ENCODE measurements at places on chromosomes 11 and 22.

GRCh38 chr11:68340003-68340767 is 27.8 kb downstream of the LRP5 start:
- DNase-seq, result no peak

DNA sequence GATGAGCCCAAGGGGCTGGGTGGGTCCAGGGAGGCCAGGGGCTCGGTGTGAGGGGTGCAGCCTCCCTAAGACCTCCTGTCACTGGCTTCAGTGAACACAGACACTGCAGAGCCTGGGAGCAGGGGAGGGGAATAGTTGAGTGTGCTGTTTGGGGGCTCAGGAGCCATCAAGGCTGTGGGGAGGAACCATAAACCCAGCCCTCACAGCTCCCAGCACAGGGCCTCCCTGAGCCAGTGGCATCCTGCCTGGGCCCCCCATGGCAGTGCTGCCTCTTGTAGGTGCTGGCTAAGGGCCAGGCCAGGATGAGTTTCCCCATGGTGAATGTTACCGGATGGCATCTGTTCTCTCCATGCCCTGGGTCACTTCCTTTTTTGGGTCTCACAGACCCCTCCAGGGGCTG is 25.5 kb downstream of the KCNJ5 start:
- no peak for DNase-seq

DNA sequence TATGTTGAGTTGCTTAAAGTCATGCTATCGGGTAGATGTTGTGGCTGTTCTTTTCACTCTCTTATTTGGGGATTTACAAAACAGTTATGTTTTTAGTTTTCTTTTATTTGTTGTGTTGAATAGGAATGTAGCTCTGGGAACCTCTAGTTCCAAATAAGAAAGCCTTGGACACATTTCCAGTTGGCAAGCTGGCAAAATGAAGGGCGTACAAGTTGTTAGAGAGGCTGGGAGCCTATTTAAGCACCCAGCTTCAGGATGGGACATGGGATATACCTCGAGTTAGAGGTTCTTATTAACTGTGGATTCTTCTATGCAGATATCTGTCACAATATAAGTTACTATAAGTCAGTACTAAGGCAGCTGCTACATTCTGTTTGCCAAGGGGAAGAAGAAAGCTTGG is 22.8 kb downstream of the PPARA start:
- DNase-seq, result no peak

- DNase-seq, result no peak
These were observed 72.7 kb downstream of the BRD1 start for GRCh38 chr22:49754696-49755630.

- DNase-seq, result no peak
These were observed 840.7 kb downstream of the FAM181B start for GRCh38 chr11:81892770-81893635.

All from stimulated activated CD8-positive, alpha-beta memory T cell treated with anti-CD3 and anti-CD28 coated beads, Interleukin-4, amount 100 ng/mL, for 4 hours (primary cell).